ENCODE measurements at places on chromosomes 2 and 18. TPM values are rescaled to one million over a fixed set of nuclear protein-coding genes. Genes with fewer than 3 reads are reported as not detected.

- no peaks in the 10 kb centered on the region for H3K27me3 ChIP-seq
- no peak overlapping the region for H3K27ac ChIP-seq
- H3K4me3 ChIP-seq, result no peak overlapping the region
- no peaks in the 10 kb centered on the region for H3K4me1 ChIP-seq
- DNase-seq, result no peak
Measured at GRCh38 chr2:112782234-112782799, 2.0 kb downstream of the IL1A start.

DNA sequence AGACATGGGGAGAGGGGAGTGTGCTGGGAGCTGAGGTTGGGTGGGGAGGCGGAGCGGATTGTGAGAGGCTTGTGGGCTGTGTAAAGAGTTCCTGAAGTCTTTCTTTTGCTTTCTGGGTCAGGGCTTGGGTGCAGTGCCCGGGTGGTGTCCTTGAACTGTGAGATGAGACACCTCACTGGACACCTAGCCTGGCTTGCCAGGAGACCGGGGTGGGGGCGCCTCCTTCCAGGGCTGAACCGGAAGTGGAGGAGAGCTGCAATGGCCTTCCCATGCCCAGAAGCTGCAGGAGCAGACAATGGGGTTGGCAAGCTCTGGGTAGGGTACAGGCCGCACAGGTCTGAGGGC, 4.3 kb downstream of the TMEM37 start:
- H3K36me3 ChIP-seq, result no peaks in the 10 kb centered on the region
- H3K4me3 ChIP-seq, result no peak overlapping the region
- no peak overlapping the region for H3K27ac ChIP-seq

DNA sequence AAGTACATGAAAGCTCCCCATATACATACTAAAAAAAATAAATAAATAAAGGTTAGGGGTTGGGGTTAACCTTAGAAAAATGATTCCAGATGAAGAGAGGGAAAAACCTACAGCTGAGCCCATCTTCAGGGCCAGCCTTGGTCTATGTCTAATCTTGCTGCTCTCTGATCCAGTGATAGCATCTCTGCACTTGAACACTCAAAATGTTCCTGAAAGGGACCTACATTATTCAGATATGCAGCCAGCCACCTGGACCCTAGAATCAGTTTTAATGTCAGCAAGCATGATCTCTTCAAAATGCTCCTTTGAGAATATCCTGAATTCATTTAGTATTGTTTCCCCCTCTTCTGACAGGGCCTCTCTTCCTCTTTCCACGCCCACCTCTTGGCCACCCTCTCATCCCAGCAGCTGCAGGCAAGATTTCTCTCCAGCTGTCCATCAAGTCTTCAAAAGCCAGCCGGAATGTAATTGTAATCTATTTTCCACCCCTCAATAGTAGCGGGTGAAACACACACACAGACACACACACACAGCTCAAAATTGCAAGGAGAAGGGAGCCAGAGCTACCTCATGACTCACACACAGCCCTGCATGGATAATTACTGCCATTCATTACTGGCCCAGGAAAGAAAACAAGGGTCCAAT, 135.5 kb downstream of the MYO3B start:
- no peaks in the 10 kb centered on the region for H3K36me3 ChIP-seq
- no peak overlapping the region for H3K4me3 ChIP-seq
- no peak overlapping the region for H3K27ac ChIP-seq
- H3K27me3 ChIP-seq, result no peaks in the 10 kb centered on the region

DNA sequence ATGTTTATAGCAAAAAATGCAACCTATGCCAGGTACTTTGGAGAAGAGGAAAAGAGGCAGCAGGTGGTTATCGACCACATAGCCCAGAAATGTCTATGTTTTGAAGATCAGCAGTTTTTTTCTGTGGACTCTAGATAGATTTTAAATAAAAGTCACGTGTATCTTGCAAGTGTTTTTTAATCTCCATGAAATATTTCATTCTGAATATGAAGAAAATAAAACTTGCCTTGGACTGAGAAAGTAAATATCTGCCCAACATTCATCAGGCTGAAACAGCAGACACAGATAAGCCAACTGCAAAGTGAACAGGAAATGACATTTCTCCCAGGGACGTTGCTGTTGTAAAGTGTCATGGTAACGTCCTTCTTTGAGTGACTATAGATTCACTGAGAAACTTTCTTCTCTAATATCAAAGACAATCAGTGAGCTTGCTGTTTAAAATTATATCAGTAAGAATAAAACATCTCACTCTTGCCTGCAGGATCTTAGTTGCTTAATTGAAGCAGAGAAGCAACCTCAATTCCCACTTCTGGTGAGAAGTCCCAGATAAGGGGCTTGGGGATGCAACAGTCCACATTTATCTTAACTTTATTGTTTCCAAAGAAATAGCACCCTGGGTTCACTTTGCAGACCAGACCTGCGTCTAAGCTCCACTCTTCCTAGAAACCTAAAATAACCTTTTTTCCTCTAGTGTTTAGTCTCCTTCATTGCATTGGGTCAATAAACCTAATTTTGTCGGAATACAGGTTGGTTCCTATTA, 6.3 kb downstream of the MYOM1 start:
- peak overlapping the region; percentile 53 for H3K27ac ChIP-seq
- H3K4me1 ChIP-seq, result peaks cover 46% of the 10 kb centered on the region
- peaks cover 18% of the 10 kb centered on the region for H3K36me3 ChIP-seq
- no peaks in the 10 kb centered on the region for H3K27me3 ChIP-seq

DNA sequence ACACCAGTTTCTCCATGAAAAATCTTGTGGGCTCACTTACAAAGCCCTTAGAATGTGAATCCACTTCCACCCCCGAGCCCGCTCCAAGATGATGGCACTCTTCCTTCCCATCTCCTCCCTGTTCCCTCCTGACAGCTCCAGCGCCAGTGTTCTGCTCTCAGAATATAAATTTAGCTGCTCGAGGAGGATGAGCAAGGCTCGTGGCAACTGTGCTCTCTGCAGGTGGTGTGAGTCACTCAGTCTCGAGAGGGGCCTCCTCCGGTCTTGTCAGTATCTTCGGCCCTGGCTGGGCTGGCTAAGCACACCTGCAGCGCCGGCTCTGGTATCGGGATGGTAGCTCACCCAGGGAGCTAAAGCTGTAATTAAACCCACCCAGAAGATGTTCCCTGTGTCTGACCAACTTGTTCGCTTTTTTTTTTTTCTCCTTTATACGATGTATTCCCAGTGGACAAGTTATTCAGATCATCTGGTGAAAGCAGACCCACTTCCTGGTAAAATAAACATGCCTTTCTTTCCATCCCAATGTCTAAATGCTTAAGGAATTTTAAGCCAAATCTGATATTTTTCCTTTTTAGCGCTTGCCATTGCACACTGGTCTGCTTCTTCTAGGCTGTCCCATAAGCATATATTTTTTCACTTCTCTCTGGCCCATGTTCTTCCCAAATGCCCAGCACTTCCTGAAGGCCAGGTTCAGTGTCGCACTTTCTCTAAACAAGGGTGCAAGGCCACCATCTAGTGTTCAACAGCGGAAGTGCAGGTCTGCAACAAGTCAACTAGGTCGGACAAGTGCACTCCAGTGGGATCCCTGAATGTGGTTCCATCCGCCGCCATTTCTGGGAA, 31.4 kb upstream of the YPEL5 start:
- H3K27me3 ChIP-seq, result no peaks in the 10 kb centered on the region
- no peaks in the 10 kb centered on the region for H3K4me1 ChIP-seq
- no peak overlapping the region for H3K4me3 ChIP-seq

DNA sequence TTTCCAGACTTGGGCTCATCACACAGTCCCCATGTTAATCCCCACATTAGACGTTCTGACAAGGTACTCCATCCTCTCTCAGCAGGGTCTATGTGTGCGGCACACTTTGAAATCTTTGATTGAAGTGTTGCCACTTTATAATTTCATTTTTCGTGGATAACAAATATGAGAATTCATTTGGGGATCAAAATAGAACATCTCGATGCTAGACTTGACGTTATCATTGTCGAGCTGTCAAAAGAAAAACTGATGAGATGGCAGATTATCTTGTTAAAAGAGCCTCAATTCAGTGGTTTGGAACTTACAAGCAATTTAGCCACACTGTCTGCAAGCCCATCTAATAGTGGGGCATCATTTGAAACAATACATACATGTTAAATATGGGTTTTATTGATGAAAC, 91.2 kb upstream of the SULT1C3 start:
- H3K4me3 ChIP-seq, result no peak overlapping the region
- H3K27me3 ChIP-seq, result no peaks in the 10 kb centered on the region
- H3K27ac ChIP-seq, result no peak overlapping the region
- no peak for DNase-seq

DNA sequence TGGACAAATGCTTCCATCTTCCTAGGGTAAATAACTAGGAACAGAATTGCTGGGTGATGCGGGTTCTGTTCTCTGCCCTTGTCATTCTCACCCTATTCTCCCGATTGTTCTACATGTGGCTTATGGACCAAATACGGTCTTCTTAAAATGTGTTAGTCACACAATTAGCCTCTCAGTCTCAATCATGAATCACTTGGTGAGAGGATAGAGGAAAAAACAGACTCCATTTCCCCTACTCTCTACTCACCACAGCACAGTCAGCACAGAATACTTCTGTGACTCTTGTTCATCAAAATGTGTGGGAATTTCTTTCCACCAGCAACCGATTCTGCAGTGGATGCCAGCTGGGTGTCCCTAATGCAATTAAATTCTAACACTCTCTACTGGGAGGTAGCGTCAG, 125.2 kb downstream of the SH3BP4 start:
- H3K4me3 ChIP-seq, result no peak overlapping the region
- H3K4me1 ChIP-seq, result peaks cover 6% of the 10 kb centered on the region
- no peaks in the 10 kb centered on the region for H3K27me3 ChIP-seq
- no peaks in the 10 kb centered on the region for H3K36me3 ChIP-seq

WDPCP gene
- 32.2 TPM for total RNA-seq

ARHGAP28 gene
- 7.5 TPM for total RNA-seq

ZFAND2B gene
- 28.3 TPM for total RNA-seq
